ENCODE measurements at places on chromosomes 1 and 21. TPM values are rescaled to one million over a fixed set of nuclear protein-coding genes. Genes with fewer than 3 reads are reported as not detected.
A peak's percentile ranks its signal among the peaks of the same experiment; 100 is the strongest.

Gene OR2T11
- total RNA-seq: not detected

Gene TNNI3K
- not detected for total RNA-seq

Gene ANKRD35
- total RNA-seq: 0.10 TPM

- DNase-seq: peak; percentile 74
Observed at GRCh38 chr1:117735045-117735992, 129.5 kb downstream of the TENT5C start.

- DNase-seq: no peak
Observed at GRCh38 chr1:244330318-244330625, 121.4 kb downstream of the ADSS2 start.

DNA sequence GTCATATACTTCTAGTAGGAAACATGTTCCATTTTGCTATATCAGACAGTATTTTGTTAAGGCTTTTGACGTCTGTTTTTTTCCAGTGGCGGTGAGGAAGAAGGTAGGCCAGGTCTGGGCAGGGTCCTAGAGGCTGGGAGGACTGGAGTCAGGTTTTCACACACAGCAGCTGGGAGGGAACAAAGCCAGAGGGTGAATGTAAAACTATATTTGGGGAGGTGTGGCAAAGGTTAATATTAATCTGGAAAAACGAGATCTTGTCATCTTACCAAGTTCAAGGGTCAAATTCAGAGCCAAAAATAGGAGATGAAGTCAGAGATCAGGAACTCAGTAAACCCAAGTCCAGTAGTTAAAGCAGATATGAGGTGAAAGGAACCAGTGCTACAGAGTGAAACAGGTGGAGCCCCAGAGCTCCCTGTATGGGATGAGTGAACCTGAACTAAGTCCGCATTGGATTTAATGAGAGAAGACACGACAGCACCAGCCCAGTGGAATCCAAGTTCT, 10.7 kb upstream of the OTUD7B start:
- peak; percentile 66 for DNase-seq

DNA sequence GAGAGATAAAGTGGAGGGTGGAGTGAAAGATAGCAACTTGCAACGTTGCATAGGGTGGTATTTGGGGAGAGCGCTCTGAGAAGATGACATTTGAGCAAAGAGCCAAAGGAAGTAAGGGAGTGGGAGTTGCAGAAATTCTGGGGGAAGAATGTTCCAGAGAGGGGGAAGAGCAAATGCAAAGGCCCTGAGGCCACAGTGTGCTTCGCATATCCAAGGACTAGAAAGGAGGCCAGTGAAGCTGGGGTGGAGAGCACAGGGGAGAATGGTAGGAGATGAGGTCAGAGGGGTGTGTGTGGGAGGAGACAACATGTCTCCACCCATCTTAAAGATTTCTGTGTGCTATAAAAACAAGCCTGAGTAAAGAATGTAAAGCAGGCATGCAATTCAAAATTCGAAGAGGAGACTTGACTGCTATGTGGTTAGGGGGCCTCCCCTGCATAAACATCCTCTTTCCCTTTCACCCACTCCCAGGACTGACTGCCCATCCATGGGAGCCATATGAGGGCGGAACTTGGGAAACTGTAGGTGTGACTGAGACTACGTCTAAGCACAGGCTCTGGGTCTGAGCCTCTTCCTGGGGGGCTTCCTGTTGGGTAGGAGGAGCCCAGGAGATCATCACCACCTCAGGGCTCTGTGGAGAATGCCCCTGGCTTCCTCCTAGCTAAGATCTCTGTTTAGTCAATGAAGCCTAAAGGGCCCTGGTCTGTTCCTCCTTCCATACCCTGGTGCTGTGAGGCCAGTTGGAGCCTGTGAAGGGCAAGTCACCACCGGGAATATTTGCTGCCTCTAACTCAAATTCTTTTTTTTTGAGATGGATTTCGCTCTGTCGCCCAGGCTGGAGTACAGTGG, 2.9 kb upstream of the CLIC4 start:
- peak; percentile 45 for DNase-seq

GRCh38 chr1:220878191-220879075, 810 bp upstream of the HLX start:
- DNase-seq: no peak

DNA sequence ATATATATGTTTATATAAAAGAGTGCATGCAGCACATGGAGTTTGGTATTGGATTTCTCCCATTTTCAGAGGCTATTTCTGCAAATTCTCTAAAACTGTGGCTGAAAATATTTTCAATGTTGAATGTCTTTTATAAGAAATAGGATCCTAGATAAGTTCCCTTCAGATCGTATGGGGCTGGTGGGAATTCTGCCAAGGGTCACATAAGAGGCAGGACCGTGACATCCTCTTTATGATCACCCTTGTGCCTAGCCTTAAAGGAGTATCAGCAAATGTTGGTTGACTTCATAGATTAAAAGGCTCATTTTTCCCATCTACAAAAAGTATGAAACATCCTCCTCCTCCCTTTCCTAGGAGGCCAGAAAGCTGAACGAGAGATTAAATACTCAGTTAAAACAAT, 1.3 kb upstream of the IFNAR2 start:
- no peak for DNase-seq

DNA sequence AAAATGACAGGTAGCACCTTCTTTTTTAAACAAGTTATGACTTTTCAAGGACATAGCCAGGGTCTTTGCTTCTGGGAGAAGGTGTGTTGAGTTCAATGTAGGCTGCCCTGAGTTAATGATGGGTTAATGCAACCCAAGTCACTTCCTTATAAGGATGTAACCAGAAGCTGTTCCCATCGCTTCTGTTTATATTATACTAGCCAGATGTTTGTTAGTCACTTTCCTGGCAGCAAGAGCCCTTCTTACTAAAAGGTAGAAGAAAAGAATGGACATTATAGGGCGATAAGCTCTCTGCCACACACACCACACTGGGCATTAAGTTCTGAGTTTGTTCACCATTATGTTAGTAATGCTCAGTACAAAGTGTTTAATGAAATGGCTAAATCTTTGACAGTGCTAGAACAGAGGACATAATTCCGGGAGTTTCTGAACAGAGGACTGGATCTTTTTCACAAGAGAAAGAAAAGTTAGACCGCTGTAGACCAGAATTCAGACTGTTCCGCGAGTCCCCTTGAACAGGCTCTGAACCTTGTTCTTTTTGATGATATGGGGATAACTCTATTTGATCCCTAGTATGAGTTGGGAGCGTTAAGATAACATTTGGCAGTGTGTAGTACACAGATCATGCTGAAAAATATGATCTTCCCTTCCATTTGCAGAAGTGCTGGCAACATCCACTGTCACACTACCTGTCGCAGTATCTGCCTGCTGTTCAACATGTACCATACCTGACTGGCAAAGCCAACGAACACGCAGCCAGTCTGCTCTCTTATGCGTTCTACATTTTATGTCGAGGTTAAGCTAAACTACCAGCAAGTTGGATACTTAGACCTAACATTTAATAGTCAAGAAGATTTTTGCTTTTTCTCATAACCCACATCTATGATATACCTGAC, 41.0 kb downstream of the DEGS1 start:
- DNase-seq: peak; percentile 98

DNA sequence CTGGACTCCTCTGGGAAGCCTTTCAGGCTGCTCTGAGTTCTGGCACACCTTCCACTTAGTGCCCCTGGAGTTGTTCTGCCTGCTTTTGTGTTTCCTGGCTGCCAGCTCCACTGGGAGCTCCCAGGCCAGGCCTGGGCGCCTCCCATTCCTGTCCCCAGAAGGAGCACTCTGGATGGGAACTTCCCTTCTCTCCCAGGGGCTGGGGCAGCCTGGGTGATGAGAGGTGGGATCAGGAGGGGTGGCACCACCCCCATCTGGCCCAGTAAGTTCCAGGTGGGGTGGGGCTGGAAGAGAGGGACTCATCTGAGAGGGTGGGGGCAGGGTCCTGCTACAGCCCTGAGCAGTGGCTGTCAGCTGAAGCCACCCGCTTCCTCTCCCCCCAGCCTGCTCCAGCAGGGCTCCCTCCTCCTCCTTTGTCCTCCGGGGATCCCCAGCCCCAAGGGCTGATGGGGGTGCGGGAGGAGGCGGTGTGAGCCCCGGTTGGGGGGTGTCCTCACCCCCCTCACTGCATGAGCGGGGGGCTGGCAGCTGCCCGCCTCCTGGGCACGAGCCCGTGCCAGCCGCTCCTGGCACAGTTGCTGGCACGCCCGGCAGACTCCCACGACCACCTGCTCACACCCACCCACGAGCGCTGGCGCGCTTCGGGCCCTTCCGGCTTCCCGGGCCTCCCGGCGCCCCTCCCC, 4.7 kb downstream of the FOXO6 start:
- DNase-seq: no peak

GRCh38 chr1:46180082-46180616, 3.9 kb upstream of the P3R3URF start:
- DNase-seq: peak; percentile 55

DNA sequence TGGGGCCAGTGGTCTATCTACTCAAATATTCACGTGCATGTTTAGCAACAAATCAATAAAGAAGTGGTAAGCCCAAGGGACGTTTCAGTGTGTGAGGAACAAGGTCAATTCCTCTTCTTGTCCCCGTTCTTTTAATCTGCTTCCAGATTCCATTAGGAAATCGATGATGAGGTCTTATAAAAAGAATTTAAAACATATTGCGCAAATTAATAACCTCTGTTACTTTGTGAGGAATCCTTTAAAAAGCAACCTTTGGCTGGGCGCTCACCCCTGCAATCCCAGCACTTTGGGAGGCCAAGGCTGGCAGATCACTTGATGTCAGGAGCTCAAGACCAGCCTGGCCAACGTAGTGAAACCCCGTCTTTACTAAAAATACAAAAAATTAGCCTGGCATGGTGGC, 113.0 kb upstream of the TMPRSS2 start:
- no peak for DNase-seq

DNA sequence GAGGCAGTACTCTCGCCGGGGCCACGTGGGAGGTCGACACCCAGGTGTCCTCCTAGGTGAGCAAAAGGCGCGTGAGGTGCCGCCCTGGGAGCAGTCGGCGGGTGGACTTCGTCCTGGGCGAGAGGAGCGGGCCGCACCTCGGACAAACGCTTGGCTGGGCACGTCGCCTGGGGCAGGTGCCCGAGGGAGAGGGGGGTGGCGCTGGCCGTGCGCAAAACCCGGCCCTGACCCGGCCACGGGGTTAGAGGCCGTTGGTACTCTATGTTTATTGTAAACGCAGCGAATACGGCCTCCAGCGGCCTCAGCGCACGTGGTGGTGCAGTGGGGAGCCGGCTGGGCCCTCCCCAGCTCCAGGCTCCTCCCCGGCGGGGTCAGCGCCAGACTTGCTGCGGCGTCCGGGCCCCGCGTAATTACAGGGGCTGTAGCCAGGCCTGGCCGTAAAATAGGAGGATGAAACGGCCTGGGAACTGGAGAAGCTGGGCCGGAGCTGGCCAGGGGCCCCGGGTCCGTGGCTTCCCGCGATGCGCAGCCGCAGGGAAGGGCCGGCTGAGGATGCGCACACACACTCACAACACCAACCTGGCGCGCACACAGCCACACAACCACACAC, 1.6 kb upstream of the EFNA1 start:
- no peak for DNase-seq

Measured in renal cortical epithelial cell (primary cell).